Trophoblast cell (in vitro differentiated cells and primary cell): ENCODE measurements at places on chromosomes 1 and 21.

- peak; percentile 9 for DNase-seq
- H3K36me3 ChIP-seq, result no peaks in the 10 kb centered on the region
- no peaks in the 10 kb centered on the region for H3K27me3 ChIP-seq
These were observed 428 bp downstream of the POGZ start for GRCh38 chr1:151458802-151459330.

DNA sequence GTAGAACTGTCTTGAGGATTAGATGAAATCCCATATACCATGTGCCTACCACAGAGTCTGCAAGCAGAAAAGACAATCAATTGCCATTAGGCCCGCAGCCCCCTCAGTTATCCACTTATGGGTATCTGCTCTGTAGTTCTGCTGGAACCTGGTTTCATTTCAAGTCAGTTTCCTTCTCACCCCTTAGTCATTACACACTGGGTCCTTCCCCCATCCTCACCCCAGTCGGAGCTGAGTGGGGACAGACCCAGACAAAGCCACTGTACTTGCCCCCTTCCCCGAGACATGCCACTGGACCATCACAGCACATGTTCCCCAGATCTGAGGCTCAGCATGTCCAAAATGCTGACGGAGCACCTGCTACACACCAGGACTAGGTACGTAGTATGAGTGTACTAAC, 21.2 kb downstream of the PGLYRP3 start:
- no peak for DNase-seq
- no peak overlapping the region for H3K4me3 ChIP-seq
- H3K36me3 ChIP-seq, result no peaks in the 10 kb centered on the region
- H3K4me1 ChIP-seq, result peaks cover 25% of the 10 kb centered on the region

- H3K4me3 ChIP-seq, result no peak overlapping the region
- no peak overlapping the region for H3K27ac ChIP-seq
- no peaks in the 10 kb centered on the region for H3K4me1 ChIP-seq
- no peaks in the 10 kb centered on the region for H3K27me3 ChIP-seq
- DNase-seq, result no peak
These were observed 129.6 kb downstream of the ACBD6 start for GRCh38 chr1:180372728-180373127.

GRCh38 chr1:80645621-80646020, 1155.1 kb upstream of the ADGRL2 start:
- H3K4me1 ChIP-seq, result no peaks in the 10 kb centered on the region
- no peaks in the 10 kb centered on the region for H3K27me3 ChIP-seq
- no peak overlapping the region for H3K27ac ChIP-seq
- DNase-seq, result no peak
- no peaks in the 10 kb centered on the region for H3K36me3 ChIP-seq

- no peak overlapping the region for H3K4me3 ChIP-seq
- no peak overlapping the region for H3K27ac ChIP-seq
- no peaks in the 10 kb centered on the region for H3K27me3 ChIP-seq
- peaks cover 11% of the 10 kb centered on the region for H3K36me3 ChIP-seq
These were observed 48.3 kb downstream of the GNB1 start for GRCh38 chr1:1842360-1843146.

DNA sequence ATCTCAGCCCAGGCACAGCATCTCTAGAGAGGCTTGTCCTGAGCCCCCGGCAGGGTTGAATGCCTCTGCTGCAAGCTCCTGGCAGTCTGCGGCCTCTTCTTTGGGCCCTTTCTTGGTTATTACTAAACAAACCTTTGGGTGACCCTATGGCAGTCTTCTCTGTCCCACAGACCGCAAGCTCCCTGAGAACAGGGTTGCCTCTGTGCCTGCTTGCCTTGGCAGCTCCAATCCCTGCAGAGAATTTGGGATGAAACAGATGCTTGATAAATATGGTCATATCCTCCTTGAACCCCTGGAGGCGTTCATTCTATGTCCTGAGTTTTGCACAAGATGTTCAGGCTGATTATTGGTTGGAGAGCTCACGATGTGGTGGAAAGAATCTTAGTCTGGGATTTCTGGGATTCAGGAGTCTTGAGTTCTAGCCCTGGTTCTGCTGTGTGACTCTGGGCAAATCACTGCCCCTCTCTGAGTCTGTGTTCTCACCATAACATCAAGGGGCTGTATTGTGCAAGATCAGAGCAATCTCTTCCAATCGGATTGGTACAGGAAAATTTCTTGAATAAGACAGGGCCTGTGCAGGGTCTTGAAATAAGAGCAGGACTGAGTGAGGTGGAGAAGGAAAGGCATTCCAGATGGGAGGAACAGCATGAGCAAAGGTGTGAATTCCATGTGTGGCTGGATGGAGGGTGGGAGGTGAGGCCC, 49.6 kb downstream of the EDN2 start:
- no peak for DNase-seq
- H3K4me1 ChIP-seq, result peaks cover 50% of the 10 kb centered on the region
- H3K27ac ChIP-seq, result peak overlapping the region; percentile 77
- no peaks in the 10 kb centered on the region for H3K27me3 ChIP-seq
- no peaks in the 10 kb centered on the region for H3K36me3 ChIP-seq

GRCh38 chr1:158203693-158204457, 23.2 kb downstream of the CD1D start:
- H3K4me1 ChIP-seq, result no peaks in the 10 kb centered on the region
- peak; percentile 21 for DNase-seq
- H3K36me3 ChIP-seq, result no peaks in the 10 kb centered on the region
- no peaks in the 10 kb centered on the region for H3K27me3 ChIP-seq
- H3K27ac ChIP-seq, result no peak overlapping the region

DNA sequence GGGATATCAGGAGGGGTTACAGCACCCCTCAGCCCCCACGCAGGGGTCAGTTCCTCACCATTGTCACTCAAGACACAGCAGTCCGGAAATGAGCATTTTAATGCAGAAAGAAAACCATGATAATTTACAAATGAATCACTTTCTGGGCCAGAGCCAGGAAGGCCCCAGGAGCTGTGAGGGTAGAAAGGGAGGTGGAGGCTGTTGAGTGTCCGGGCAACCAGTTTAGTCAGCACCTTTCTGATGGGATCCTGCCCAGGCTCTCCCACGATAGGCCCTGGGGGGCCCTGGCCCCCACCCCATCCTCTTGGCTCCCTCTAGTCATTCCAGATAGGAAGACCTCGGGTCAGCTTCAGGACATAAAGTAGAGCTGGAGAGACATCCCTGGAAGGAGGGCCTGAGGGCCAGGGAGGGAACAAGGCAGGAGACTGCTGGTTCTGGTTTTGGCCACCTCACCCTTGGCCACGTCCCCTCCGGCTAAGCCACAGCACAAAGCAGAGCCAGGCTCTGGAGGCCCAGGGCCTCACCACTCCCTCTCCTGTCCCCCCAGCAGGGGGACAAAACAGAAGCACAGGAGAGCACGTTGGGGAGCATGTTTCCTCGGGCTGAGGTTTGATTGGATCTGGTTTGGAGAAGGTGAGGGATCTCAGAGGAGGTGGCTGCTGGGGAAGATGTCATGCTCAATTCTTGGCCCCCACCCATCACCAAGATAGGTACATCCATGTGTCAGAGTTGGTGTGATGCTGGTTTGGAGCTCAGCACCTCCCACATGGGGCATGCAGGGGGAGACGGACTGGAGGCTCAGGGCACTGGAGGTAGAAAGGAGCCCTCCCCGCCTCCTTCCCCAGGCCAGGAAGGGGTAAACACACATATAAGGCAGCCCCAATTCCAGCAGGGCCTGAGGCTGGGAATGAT, 20.6 kb downstream of the ETNK2 start:
- no peak overlapping the region for H3K4me3 ChIP-seq
- DNase-seq, result peak; percentile 62
- peaks cover 32% of the 10 kb centered on the region for H3K36me3 ChIP-seq
- no peak overlapping the region for H3K27ac ChIP-seq
- no peaks in the 10 kb centered on the region for H3K27me3 ChIP-seq

DNA sequence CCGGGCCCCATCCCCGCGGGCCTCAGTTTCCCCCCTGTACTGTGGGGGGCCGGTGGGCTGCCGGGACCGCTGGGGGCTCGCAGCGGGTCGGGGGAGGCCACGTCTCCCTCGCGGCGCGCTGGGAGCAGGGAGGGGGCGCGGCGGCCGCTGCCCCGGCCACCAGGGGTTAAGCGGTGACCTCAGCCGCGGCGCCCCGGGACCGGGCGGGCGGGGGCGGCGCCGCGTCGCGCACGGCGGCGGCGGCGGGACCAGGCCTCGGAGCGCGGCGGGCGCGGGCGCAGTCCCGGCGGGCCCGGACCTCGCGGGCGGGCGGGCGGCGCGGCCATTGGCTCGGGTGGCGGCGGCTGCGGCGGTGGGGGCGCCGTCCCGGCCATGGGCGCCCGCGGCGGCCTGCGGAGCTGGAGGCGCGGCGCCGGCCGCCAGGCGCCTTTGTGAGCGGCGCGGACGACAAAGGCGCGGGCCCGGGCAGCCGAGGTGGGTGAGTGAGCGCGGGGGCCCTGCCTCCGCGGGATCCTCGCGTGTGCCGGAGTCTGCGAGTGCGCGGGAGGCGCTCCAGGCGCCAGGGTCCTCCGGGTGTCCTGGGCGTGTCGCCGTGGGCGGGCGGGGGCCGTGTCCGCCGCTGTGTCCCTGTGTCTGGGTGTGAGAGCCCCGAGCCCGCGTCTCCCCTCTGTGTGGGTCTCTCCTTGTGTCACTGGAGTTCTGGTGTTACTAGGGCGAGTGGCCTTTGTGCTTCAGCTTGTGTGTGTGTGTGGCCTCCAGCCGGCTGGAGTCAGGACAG, at the start of gene ARHGEF10L:
Gene ARHGEF10L, plus strand, starts transcription at position 222 of the 778 bp plus-strand sequence. CDS start 40,898 bp downstream, outside the sequence.
- H3K4me3 ChIP-seq, result peak within 1 kb of the TSS; percentile 84
- no peak for DNase-seq
- H3K27me3 ChIP-seq, result no peaks in the 10 kb centered on the region

DNA sequence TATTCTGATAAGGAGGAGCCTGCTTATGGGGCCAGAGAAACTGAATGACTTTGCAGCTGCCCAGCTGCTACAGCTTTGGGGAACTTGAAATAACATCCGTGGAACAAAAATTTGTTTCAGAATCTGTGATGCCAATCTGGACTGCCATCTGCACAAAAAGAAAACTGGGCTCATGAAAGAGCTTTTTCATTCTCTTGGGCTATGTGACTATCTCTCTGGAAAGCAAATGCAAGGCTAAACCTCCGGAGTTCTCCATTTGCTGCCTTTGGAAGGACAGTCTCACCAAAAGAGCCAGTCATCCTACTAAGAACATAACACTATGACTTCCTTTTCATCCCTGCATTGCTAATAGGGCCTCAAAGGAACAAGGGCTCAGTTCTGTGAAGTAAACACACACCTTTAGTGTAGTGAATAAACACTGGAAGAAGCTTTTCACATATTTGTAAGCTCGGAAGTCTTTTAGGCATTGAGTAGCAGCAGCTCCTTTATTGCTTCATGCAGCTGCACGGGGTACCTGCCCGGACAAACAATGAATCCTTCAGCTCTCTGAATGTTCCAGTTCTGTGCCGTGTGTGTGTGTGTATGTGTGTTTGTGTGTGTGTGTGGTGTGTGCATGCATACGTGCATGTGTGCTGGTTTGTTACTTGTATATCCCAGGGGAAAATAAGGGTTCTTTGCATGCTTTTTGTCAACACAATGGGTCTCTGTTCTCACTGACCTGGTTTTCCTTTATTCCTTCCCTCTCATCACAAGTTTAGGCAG, 255.5 kb upstream of the SGIP1 start:
- H3K27ac ChIP-seq, result no peak overlapping the region
- H3K36me3 ChIP-seq, result no peaks in the 10 kb centered on the region
- H3K4me3 ChIP-seq, result no peak overlapping the region
- H3K27me3 ChIP-seq, result no peaks in the 10 kb centered on the region
- no peaks in the 10 kb centered on the region for H3K4me1 ChIP-seq

DNA sequence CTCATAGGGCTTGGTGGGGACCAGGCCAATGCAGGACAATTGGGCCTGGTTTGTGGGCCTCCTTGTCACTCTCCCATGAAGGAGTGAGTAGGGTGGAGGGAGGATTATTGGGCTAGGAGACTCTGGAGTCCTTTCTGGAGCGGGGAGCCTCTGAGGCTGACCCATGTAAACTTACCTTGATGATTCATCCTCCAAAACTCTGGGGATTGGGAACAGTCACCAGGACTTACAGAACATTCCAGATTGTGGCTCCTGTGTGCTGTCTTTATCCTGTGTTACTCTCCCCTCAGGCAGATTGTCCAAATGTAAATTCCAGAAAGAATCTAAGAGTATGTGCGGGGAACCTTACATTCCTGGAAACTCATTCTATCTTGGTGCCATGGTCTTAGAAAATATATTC, 197.6 kb downstream of the CAMTA1 start:
- H3K36me3 ChIP-seq, result no peaks in the 10 kb centered on the region
- no peak overlapping the region for H3K4me3 ChIP-seq
- no peak for DNase-seq
- peak overlapping the region; percentile 16 for H3K27ac ChIP-seq
- H3K27me3 ChIP-seq, result no peaks in the 10 kb centered on the region

GRCh38 chr1:197811769-197812168, 36.5 kb upstream of the DENND1B start:
- H3K36me3 ChIP-seq, result no peaks in the 10 kb centered on the region
- no peaks in the 10 kb centered on the region for H3K27me3 ChIP-seq
- no peak overlapping the region for H3K4me3 ChIP-seq
- peak; percentile 63 for DNase-seq
- no peaks in the 10 kb centered on the region for H3K4me1 ChIP-seq

DNA sequence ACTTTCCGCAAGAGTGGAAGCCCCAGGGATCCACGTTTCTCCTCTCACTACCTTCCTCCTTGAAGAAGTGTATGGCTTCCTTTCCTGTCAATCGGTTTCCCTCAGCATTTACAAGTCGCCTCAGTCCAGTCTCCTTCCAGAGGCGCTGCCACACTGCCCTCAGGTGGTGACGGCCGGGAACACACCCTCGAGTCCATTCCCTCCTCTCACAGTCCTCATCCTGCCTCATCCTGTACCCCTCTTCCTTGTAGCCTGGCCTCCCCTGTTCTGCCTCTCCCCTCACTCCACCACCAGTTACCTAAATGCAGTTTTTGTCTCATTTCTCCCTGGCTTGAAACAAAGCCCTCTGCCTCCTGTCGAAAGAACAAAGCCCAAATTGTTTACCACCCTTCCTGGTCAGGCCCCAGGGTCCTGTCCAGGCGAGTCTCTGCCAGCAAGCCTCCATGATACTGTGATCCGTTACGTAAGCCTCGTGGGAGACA, 23.2 kb upstream of the LSM10 start:
- H3K36me3 ChIP-seq, result peaks cover 5% of the 10 kb centered on the region
- H3K27ac ChIP-seq, result no peak overlapping the region
- peaks cover 3% of the 10 kb centered on the region for H3K4me1 ChIP-seq
- peak; percentile 92 for DNase-seq
- no peak overlapping the region for H3K4me3 ChIP-seq

DNA sequence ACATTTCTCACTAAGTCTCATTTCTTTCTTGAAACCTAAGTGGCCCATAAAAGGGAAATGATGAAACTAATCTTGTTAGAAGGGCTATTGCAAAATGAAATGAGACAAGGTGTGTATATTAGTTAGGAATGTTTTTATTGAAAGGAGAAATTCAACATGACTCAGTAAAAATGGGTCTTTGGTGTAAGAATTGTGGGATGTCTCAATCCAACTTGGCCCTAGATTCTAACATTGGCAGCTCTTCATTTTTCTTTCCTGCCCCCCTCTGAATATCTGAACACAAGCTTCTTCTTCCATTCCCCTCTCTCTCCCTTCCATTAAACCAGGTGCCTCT, 26.8 kb upstream of the TARBP1 start:
- no peak for DNase-seq
- no peaks in the 10 kb centered on the region for H3K4me1 ChIP-seq
- H3K4me3 ChIP-seq, result no peak overlapping the region
- no peaks in the 10 kb centered on the region for H3K27me3 ChIP-seq
- no peak overlapping the region for H3K27ac ChIP-seq
